ENCODE measurements at places on chromosomes 7 and 10.

DNA sequence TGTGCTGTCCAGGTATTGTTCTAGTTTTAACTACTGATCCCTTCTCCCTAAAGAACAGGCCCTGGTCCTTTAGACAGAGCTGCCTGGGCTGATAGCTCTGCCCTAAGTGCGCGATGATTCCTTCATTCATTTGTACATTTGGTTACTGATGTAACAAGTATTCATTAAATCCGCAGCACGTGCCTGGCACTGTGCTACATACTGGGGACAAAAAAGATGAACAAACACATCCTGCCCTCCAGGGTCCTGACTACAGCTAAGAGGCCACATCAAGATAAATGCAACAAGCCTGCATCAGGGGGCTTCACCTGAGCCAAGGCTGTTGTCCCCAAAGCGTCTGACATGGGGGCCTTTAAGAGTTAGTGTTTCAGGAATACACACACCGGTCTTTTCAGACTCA lies 99.0 kb upstream of the PODXL start:
- DNase-seq: no peak

DNA sequence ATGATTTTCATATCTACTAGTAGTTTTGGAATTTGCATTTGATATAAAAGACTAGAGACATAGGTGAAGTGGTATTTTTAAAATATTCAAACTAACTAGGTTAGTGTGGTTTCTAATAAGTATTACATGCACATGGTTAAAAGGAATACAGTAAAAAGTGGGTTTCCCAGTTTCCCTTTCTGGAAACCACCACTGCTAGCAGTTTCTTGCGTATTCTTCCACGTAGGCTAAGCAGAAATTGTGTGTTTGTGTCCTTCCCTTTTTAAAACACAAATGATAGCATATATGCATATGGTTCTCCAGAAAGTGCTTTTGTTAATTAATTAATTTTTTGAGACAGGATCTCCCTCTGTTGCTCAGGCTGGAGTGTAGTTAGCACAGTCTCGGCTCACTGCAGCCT lies 15.4 kb downstream of the NRF1 start:
- no peak for DNase-seq

DNA sequence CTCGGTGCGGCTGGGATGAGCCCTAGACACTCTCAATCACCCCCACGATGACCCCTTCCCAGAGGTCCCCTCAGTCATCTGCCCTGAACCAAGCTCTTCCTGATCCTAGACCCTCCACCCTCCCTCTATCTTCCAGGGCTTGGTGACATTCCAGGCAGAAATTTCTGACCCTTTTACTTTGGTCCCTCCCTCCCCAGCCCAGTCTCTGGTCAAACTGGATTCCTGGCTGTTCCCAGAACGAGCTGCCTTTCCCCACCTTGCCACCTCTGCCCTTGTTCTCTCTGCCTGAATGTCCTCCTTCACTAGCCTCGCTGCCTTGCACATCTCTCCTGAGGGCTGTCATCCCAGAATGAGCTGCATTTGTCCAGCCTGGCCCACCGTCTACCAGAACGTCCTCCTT lies 1.3 kb upstream of the CLDN4 start:
- no peak for DNase-seq

GRCh38 chr10:106894692-106895091 lies 269.8 kb downstream of the SORCS1 start:
- DNase-seq: no peak

DNA sequence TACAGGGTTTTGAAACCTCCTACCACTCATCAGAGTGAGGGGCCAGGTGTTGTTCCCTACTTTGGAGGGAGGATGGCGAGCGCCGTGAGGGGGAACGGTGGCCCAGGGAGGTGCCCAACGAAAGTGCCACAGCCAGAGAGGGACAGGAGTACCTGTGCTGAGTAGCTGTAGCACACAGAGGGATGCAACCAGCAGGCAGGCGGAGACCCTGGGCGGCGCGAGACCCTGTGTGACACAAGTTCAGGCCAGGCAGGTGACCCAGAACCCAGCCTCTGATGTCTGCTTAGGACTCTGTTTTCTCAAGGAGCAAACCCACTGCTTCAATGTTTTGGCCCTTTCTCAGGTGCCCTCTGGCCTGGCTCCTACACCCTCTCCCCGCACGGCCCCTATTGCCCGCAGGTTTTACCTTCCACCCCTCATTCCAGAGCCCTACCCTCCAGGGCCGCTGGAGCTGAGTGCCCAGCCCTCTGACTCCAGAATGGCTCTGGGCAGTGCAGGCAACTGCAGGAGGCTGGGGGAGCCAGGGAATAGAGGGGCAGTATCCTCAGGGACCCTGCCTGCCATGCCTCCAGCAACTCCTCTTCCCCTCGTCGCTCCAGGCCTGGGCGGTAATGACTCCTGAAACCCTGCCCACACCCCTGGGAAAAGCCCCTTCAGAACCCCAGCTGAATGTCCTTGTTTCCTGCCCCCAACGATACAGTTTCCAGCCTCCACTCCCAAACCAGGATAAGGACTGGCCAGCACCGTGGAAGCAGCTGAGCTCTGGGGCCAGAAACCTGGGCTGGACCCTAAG lies 164.1 kb upstream of the RHEB start:
- no peak for DNase-seq

DNA sequence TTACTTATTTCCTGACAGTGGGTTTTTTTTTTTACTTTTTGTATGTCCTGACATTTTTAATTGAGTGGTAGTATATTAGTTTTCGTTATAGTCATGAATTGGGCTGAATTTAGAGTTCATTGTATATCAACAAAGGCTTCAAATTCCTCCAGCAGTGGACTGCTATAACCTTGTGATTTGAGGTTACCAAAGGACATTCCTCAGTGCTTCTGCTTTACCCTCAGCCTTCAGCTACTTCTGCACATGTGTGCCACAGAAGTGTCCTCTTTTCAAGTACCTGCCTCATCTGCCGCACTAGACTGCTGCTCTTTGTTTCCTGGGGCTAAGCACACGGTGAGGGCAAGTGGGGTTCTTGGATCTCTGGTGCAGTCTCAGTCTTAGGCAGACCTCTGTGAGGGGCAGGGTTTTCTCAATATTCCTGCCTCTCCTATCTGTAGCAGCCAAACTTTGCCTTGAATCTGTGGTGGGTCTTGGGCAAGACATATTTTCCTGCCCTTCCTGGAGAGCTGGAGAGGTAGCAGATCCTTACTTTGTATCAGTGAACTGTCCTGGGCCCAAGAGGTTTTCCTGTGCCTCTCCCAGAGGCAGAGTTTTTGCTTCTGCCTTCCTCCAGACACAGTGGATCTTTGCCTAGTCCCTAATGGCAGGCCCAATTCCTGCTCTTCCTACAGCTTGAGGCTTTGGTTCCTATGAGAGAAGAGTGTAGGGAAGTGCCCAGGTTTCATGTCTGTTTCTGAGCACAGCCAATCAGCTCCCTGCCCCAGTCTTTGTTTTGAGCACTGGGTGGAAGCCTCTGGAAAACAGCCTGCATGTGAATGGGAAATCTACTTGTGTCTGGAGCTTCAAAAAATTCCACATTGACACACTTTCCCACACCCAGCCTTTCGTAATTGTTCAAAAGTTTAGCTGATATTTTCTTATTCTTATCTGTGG lies 39.0 kb upstream of the STRIP2 start:
- DNase-seq: no peak

DNA sequence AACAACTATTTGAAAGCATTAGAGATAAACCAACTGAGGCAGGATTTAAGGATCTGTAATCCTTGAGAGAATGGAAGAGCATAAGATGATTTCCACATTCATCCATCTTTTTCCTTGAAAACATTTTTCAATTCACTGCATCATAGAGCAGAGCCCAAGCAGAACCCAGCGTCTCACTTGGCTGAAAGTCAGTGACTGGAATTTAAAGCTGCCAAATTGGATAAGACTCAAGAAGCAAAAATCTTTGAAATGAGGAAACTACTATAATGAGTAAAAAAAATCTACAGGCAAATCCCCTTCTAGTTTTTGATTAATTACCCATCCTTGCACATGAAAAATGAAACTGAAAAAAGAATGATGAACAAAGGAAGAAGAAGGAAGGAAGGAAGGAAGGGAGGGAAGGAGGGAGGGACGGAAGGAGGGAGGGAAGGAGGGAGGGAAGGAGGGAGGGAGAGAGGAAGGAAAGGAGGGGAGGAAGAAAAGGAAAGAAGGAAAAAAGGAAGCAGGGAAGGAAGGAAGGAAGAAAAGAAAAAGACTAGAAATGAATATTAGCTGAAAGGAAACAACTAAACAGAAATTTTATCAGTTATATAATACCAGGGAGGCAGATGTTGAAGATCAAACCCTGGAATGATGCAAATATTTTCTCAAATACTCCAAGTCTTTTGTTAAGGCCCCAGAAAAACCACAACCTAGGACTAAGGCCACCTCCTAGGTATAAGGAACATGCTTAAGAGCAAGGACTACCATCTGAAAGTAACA lies 336.3 kb upstream of the MAGI2 start:
- DNase-seq: no peak

- no peak for DNase-seq
These were observed 55.6 kb downstream of the CC2D2B start for GRCh38 chr10:95963202-95963990.

GRCh38 chr10:99834410-99834809 lies 52.0 kb downstream of the ABCC2 start:
- DNase-seq: no peak

DNA sequence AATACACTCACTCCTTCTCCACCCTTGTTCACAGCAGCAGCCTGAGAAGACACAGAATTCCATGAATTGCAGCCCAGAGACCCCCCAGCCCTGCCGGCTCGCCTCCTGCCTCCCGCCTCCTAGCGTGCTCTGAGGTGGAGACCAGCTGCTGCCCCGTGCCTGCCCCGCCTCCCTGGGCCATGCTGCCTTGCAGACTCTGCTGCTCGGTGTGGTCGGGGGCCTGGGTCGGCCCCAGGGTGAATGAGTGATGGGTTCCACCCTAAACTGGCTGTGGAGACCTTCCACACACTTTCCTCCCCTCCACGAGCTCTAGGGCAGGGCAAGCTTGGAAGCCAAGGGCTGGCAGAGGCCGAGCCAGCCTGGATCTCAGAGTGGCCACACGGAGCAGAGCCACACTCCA lies 479.3 kb downstream of the DNAJB6 start:
- no peak for DNase-seq

- no peak for DNase-seq
These were observed 24.0 kb upstream of the DPYSL4 start for GRCh38 chr10:132162590-132163277.

- no peak for DNase-seq
These were observed 6.1 kb downstream of the CCDC3 start for GRCh38 chr10:12995425-12995861.

- DNase-seq: no peak
These were observed 675 bp downstream of the SLC4A2 start for GRCh38 chr7:151060113-151060415.

- DNase-seq: no peak
These were observed 117.8 kb downstream of the ABLIM1 start for GRCh38 chr10:114540236-114540635.

GRCh38 chr7:20388084-20388483 lies 57.4 kb downstream of the ITGB8 start:
- DNase-seq: no peak

- DNase-seq: no peak
These were observed 21.2 kb downstream of the ZNF680 start for GRCh38 chr7:64541438-64542359.

- no peak for DNase-seq
These were observed 48.5 kb upstream of the PHYHIPL start for GRCh38 chr10:59127991-59128390.

GRCh38 chr10:12799714-12800113 lies 201.8 kb downstream of the CCDC3 start:
- no peak for DNase-seq

- no peak for DNase-seq
These were observed 58.3 kb upstream of the KIF5B start for GRCh38 chr10:32114508-32114907.

DNA sequence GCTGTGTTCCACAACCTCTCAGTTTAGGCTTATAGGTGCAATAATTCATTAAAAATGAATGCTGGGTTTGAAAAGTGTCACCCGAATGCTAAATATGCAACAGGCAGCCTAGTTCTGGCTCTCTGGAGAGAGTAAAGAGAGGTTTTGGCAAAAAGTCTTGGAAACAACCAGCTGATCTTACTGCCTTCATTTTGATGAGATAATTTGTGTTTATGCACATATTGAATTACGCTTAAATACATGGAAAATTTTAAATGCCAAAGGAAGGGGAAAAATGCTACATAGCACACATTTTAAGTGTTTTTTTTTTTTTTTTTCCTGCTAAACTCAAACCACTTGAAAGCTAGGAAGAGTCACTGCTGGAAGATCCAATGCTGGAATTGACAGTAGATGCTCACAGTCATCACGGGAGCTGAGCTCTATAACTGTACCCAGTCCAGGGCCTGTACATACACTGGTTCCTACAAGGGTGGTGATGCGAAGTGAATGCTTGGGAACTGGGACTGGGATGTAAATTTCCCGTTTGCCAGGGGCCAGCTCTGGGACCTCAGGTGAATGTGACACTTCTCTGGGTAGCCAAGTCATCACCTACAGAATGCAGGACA lies 151.5 kb downstream of the PFKFB3 start:
- no peak for DNase-seq

- DNase-seq: no peak
These were observed 28.3 kb upstream of the CASD1 start for GRCh38 chr7:94481279-94481678.

DNA sequence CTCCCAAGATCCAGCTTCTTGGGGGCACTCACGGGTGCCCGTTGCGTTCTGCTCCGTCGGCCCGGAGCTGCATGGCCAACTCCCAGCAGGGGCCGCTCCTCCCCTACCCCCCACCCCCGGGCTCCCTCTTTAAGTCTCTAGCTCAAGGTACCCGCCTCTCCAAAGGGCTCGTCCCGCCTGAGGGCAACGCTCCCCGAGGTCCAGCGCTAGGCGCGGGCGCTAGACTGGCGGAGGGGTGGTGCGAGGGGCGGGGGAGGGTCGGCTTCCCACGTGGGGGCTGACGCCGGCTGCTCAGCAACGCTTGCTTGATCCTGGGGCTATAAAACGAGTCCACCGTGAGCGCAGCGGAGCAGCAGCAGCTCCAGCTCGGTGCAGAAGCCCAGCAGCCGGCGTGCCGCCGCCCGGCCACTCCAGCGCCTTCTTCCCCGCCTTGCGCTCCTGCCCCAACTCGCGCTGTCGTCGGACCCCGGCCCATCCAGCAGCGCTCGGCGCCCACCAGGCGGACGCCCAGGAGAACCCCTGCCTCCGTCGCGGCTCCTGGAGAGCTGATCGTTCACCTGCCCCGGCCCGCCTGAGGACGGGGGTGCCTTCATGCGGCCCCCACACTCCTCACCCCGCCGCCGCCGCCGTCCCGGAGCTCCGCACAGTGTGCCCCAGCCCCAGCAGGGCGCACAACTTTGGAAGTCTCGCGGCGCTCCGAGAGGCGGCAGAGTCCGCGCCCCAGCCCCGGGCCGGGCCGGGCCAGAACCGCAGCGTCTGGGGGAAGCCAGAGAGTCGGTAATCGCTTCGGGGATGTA lies at the start of gene ADRA2A:
Gene ADRA2A, plus strand, starts transcription at position 348 of the 797 bp plus-strand sequence. CDS start 968 bp downstream, outside the sequence.
- DNase-seq: peak; percentile 60

GRCh38 chr10:102949916-102950315 lies 31.8 kb downstream of the CNNM2 start:
- no peak for DNase-seq

GRCh38 chr10:105291571-105291970 lies 650.5 kb downstream of the SORCS3 start:
- DNase-seq: no peak

- DNase-seq: no peak
These were observed 143.2 kb upstream of the RET start for GRCh38 chr10:42933448-42934340.
